ENCODE measurements at places on chromosomes 16 and 17.

DNA sequence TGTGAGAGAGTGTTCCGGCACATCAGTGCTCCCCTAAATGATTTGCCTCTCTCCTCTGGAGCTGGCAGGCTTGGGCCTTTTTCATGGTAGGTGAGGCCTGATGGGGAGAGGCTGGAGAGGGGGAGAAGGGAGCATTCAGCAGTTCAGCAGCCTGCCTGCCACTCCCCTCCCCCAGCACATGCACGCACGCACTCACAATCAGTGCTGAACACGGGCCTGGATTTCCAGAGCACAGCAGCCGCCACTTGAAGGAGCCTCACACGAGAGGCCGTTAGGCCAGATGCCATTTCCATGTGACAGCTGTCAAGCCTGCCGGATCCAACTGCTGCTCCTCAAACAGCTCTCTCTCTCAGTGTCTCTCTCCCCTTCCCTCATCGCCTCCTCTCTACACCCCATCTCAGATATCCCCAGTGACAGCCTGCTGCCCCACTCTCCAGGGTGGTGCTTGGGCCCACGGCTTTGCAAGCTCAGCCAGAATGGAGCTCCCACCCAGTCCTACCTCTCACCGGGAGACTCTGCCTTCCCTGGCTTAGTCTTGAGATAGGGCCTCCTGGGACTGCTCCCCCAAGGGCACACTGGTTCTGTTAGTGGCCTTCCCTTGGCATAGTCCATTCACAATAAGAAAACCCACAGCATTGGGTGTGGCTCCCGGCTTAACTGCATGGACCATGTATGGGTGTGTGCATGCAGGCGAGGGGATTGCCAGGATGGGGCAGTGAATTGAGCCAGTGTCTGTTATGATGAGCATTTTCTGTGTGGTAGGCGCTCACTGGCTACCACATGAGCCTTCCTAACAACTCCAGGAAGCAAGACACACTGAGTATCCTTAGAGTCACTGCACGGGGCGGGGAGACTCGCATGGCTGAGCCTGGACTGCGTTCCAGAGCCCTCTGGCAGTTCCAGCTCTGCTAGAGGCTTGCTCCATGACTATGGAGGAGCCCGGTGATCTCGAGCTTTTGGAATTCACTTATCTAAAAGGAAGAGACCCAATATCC is 226.2 kb downstream of the CCDC182 start:
- DNase-seq, result no peak

DNA sequence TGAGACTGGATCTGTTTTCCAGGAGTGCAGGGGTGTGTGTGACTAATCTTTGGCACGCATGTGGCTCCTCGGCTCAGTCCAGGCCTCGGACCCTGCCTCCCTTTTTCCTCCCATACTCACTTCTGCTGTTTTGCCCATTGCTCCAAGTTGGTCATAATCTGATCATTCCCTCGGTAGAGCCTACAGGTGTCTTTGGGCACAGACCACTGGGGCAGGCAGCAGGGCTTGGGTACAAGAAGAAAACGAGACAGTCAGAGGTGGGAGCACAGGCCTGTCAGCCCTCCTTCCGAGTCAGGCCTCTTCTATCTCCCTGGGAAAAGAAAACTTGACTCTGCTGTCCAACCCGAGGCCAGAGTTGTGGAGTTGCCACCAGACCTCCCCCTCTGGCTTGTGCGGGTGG is 29.8 kb downstream of the DHX38 start:
- no peak for DNase-seq

DNA sequence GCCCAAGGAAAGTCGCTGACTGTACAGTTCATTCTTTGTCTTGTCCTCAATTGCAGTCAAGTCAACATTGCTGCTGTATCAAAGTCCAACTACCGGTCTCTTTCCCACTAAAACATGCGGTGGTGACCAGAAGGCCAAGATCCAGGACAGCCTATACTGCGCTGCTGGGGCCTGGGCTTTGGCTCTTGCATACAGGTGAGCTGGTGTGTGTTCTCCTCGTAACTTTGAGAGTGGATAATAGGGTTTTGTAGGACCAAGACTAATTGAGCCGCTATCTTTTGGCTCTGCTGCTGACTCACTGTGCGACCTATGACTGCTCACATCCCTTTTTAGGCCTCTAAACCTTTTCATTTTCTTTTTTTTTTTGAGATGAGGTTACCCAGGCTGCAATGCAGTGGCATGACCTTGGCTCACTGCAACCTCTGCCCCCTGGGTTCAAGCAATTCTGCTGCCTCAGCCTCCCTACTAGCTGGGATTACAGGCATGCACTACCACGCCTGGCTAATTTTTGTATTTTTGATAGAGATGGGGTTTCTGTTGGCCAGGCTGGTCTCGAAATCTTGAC is 38.7 kb downstream of the PHKB start:
- DNase-seq, result no peak

DNA sequence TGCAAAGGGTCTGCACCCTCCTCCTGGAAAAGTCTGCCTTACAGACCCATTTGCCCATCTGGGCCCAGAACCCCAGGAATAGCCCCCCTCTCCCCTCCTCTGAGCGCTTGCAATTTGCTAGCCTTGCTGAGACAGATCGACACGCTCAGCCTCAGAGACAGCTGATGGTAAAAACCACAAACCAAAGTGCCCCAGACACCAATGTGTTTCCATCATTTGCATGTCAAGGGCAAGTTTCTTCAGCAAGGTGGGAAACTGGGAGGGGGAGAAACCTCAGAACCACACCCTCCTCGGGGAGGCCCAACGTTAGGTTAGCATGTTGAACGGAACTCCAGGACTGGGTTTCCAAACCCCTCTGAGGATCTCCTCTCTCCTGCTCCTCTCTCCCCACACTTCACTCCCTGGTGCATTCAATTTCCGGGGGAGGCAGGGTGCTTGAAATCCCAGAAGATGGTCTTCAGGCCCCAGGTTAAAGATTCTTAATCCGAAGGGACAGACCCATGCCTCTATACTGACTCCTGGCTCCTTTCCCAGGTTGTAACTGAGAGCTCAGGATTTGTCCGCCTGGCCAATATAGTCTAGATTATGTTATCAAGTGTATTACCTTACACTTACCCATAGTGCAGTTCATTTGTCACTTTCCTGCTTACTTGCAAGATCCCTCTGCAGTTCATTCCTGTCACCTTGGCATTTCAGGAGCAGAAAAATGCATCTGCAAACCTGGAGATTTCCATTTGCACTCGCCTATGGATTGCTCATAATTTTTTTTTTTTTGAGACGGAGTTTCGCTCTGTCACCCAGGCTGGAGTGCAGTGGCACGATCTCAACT is 1.3 kb upstream of the CUEDC1 start:
- DNase-seq, result no peak

DNA sequence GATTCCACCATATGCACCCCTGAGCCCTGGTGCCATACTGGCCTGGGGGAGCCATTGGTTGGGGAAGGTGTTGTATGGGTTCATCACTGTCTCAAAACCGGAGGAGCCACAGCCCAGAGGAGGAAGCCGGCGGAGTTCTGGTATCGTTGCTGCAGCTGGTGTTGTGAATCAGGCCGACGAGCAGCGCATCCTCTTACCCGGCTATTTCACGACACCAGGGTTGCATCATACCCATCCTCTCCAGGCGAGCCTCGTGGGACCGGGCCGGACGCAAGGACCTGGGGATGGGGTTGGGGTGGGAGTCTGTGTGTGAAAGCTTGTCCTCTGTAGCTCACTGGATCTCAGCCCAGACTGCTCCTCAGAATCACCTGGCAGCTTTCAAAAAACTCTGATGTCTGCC is 6.6 kb upstream of the SLC12A3 start:
- no peak for DNase-seq

GRCh38 chr16:53511403-53512280 is 8.6 kb upstream of the AKTIP start:
- DNase-seq, result no peak

DNA sequence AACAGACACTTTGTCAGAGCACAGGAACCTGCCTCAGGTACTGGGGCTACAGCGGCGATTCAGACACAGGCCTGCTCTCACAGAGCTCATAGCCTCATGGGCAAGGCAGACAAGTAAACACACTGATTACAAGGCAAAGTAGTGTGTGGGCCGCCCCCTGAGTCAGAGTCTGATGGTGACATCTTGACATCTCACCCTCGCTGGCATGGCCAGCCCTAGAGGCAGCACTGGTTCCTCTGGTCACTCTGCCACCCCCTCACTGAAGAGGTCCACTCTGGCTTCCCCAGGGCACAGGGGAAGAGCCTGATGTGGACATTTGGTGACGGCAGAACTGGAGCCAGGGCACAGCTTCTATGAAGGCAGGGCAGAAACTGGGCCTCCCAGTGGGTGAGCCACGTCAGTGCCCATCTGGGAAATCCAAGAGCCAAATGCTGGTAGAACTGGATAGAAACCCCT is 32.9 kb upstream of the TOB1 start:
- DNase-seq, result no peak

GRCh38 chr16:52069866-52070265 is 477.1 kb downstream of the TOX3 start:
- DNase-seq, result no peak

- no peak for DNase-seq
These were observed 655 bp upstream of the MTHFSD start for GRCh38 chr16:86555704-86556075.

GRCh38 chr16:11310634-11310977 is 29.5 kb upstream of the PRM1 start:
- DNase-seq, result no peak

All from activated T-helper 1 cell treated with anti-CD3 and anti-CD28 coated beads, Interleukin-2, amount 50 U/mL, for 16 hours (primary cell).